Endodermal cell (in vitro differentiated cells): ENCODE measurements at places on chromosomes 13 and 19. TPM values are rescaled to one million over a fixed set of nuclear protein-coding genes. Genes with fewer than 3 reads are reported as not detected.

The KIR2DL1 gene
- total RNA-seq = not detected in 2 replicates

The C19orf33 gene
- 13.2 and 13.8 TPM in 2 replicates for total RNA-seq

The OR10H1 gene
- total RNA-seq = not detected in 3 replicates

The ZNF324 gene
- total RNA-seq = 8.7 and 9.6 TPM in 2 replicates
